Metanephros (tissue), 2 donors: ENCODE measurements at places on chromosomes 16 and 17. TPM values are rescaled to one million over a fixed set of nuclear protein-coding genes. Genes with fewer than 3 reads are reported as not detected.

Gene HAS3
- total RNA-seq: 4.3 TPM

Gene STH
- total RNA-seq: 0.58 TPM

Gene DRC3
- 12.6 TPM for total RNA-seq

Gene ACD
- total RNA-seq: 20.1 TPM

Gene TVP23A
- total RNA-seq: 6.2 TPM

Gene C17orf78
- total RNA-seq: not detected

Gene HID1
- 13.1 TPM for total RNA-seq

Gene RAD51C
- total RNA-seq: 20.3 TPM

Gene CFAP97D1
- not detected for total RNA-seq

Gene CHP2
- 0.64 TPM for total RNA-seq

Gene C16orf54
- 1.4 TPM for total RNA-seq

Gene TBC1D3
- not detected for total RNA-seq

Gene MRPL45
- 49.2 TPM for total RNA-seq

Gene ANKRD40CL
- not detected for total RNA-seq

Gene DBF4B
- 8.1 TPM for total RNA-seq

Gene CDK3
- total RNA-seq: 7.3 TPM

Gene CRYM
- total RNA-seq: 6.1 TPM

Gene CD300E
- 1.1 TPM for total RNA-seq
